ENCODE measurements at places on chromosomes 1 and 21. TPM values are rescaled to one million over a fixed set of nuclear protein-coding genes. Genes with fewer than 3 reads are reported as not detected.

- DNase-seq, result no peak
These were observed 14.0 kb upstream of the IFI44L start for GRCh38 chr1:78606274-78606673.

DNA sequence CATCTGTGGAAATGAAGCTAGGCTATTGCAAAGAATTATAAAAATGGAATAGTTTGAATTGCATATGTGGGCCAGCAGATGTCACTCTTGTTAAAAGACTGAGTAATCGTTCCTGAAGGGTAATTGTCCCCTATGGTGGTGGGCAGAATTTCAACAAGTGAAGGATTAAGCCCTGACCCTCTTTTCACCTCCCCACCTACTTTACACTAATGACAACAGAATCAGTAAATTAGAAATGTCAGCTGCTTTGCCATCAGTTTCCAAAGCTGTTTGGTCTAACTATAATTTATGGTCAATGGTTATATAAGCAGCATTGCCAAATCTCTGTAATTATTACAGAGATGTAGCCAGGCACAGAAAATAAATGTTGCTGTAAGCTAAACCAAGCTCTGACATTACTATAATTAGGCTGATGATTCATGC lies 898.6 kb downstream of the AMY1C start:
- no peak for DNase-seq

- DNase-seq, result no peak
These were observed 21.1 kb downstream of the ATP8B2 start for GRCh38 chr1:154346276-154346917.

- DNase-seq, result no peak
These were observed 98.9 kb downstream of the DHRS3 start for GRCh38 chr1:12518931-12519692.

DNA sequence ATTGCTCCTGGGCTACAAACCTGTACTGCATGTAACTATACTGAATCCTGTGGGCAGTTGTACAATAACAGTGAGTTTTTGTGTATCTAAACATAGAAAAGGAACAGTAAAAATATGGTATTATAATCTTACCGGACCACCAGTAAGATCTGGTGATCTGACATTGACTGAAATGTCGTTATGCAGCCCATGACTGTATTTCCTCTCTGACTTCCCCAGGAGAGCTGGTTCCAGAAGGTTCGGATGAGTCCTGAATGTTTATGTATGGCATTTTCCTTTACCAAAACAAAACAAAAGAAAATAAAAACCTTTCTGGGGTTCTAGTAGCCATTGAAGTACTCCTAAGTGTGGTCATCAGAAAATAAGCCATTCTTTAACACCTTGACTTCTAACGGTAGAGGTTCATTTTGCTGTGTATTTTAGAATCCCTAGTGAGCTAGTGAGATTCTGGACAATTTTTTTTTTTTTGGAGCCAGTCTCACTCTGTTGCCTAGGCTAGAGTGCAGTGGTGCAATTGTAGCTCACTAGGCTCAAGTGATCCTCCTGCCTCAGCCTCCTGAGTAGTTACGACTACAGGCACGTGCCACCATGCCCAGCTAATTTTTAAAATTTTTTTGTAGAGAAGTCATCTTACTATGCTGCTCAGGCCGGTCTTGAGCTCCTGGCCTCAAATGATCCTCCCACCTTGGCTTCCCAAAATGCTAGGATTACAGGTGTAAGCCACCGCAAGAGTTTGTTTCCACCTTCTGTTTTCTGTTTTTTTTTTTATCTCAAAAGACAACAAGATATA lies 27.7 kb downstream of the UBE4B start:
- no peak for DNase-seq

GRCh38 chr1:116490588-116490987 lies 80.2 kb downstream of the CD58 start:
- no peak for DNase-seq

DNA sequence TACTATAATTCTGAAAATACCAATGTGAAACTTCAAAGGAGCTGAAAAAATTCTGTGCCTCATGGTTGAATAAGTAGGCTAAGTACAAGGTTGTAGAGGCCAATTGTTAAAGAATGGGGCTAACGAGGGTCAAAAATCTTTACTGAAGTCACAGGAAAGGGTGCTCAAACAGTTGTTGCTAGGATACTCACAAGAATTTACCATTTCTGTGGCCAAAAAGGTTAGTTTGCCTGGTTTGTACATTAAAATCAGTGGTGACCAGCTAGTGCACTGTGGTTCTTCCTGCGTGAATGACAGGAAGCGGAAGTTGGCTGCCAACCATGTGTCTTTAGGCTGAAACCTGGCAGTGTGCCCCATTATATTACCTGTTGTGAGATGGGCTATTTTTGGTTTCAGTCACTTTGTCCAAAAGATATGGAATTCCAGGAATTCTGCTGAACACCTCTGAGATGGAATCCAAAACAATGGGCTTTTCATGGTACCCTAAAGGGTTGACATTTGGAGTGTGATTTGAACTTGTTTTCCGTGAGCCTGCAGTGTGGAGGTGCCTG lies 13.5 kb downstream of the MAP3K21 start:
- no peak for DNase-seq

GRCh38 chr1:211344152-211344618 lies 17.6 kb downstream of the TRAF5 start:
- DNase-seq, result no peak

The PLEKHN1 gene
- polyA plus RNA-seq, result 0.90 TPM

The SPRR5 gene
- not detected for polyA plus RNA-seq

GRCh38 chr1:76786222-76786621 lies 81.1 kb upstream of the ST6GALNAC5 start:
- DNase-seq, result no peak

DNA sequence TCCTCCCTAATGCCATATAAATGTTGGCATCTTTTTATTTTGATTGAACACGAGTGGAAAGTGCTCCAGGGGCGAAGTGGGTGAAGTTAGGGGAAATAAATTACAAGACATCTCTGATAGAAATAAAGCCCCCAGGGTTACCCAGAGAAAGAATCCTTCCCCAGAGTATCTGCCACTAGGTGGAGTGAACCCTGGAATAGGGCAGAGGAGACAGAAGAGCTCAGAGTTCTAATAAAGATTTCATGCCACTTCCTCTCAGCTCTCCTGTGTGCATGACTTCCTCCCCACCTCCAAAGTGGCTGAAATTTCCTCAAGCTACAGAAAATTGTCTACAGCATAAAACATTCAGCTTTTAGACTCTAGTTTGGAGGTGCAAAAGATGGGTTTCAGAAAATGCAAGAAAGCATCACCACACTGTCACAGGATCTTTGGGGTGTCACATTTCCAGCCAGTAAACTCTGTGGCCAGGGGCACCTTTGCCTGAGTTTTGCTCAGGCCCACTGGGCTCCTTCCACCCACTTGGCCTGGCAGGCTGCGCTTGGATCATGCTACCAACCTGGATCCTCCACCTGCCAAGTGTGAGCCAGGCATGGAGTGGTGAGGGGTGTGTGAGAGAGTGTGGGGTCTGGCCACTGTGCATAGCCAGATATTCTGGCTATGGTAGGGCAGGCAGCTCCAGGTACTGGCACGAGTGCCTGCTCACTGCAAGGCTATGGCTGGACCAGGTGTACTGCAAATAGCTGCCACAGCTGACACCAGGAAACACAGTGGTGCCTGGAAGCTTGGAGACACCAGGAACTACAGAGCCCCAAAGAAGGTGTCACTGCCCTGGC lies 208.8 kb upstream of the USP25 start:
- DNase-seq, result no peak

GRCh38 chr1:157166590-157166989 lies 28.4 kb upstream of the ETV3 start:
- no peak for DNase-seq

GRCh38 chr1:186442651-186443375 lies 18.1 kb downstream of the PDC start:
- DNase-seq, result no peak

DNA sequence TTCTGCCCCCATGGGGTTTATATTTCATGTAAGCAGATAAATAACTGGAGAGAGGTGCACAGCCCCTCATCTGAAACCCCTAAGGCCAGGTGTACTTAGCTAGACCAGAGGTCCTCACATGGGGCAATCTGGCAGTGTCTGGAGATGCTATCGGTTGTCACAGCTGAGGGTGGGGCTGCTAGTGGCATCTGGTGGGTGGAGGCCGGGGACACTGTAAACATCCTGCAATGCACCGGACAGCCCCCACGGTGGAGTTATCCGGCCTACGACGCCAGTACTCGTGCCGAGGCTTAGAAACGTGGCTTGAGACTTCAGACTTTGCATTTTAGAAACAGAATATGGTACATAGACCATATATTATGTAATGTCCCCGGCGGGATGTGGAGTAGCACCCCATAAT lies 186.5 kb upstream of the VAMP3 start:
- no peak for DNase-seq

The MUTYH gene
- 40.8 TPM for polyA plus RNA-seq

All from left renal pelvis (tissue), 4 donors.